NCI-H774 (cell line): ENCODE measurements at places on chromosomes 4 and X.

DNA sequence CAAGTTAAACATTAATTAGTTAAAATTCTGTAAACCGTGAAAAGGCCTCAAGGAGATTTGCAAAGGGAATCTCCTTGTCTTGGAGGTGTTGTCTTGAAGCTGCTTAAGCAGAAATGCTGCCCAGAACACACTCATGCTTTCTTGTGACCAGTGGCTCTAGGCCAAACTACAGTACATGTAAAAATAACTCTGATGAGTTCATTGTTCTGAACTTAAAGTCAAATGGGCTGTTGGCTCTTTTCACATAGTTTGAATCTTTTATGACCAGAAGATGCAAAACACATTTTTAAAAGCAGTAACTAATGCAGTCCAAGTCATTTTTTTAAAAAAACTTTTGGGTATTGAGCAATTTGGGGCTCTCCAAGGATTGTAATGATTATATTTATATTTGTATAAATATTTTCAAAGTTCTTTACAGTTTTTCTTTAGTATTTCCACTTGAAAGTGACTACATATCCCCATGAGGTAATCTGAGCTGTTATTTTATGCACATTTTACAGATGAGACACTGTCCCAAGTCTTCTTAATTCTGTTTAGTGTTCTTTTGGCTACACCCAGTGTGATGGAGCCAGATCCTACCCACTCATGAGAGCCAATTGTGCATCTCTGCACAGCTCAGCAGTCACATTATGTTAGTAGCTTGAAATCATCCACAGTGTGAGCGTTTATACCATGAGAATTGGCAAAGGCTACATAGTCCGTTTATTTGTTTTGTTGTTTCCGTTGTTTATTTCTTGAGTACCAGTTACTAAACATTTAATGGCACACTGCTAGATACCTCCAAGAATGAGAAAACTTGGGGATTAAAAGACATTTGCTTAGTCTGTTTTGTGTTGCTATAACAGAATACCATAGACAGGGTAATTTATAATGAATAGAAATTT lies 112.8 kb upstream of the ATXN3L start:
- DNase-seq, result no peak

- no peak for DNase-seq
Measured at GRCh38 chr4:110629214-110629754, 6.4 kb upstream of the PITX2 start.

- no peak for DNase-seq
Measured at GRCh38 chr4:69861756-69862155, 1.8 kb upstream of the SULT1E1 start.

GRCh38 chrX:48894891-48895290 lies 2.7 kb downstream of the TIMM17B start:
- no peak for DNase-seq

- no peak for DNase-seq
Measured at GRCh38 chr4:38562751-38563198, 101.2 kb upstream of the KLF3 start.

- peak; percentile 29 for DNase-seq
Measured at GRCh38 chrX:13223868-13224567, 95.8 kb downstream of the ATXN3L start.

DNA sequence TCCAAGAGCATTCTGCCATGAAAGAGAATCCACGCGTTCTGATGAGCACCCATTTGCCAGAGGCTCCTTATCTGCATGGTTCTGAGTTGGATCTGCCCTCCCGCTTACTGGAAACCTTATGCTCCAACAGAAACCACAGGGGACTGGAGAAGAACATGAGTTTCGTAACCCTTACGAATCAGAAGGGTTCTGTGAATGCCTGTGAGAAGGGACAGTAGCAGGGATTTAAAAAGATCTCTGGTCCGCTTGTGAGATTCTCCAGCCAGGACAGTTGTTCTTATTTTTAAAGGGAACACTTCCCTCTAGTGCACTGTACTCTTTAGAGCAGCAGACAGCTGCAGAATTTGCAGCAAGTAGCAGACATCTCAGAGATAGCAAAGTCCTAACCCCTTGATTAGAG lies 22.5 kb upstream of the CENPU start:
- no peak for DNase-seq

DNA sequence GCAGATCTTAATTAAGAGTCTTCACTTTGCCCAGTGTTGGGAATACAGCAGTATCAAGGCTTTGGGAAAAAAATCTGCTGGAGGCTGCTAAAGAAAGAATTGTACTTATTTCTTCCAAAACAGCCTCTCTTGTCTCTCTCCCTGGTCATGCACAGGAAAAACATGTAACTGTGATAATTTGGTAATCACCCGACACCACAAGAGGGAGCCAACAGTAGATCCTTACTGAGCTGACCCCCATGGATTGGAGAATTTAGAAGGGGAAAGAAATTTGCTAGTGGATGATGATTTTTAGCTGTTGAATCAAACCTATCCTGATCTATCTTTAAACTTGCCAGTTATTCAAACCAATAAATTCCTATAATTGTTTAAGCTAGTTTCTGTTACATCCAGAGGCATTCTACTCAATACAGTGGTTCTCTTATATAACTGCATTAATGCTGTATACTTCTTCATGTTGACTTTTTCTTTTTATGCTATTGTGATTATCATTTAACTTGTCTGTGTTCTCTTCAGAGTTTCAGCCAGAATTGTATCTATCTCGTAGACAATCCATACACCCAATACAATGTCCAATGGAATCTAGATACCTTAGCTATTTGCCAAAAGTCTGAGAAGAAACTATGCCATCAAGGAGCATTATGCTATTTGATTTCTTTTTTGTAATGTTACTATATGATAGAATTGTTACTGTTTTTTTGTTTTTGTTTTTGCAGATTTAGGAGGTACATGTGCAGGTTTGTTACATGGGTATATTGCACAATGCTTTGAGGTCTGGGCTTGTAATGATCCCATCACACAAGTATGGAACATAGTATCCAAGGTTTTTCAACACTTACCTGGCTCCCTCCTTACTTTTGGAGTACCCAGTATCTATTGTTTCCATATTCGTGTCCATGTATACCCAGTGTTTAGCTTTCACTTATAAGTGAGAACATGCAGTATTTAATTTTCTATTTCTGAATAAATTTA lies 31.3 kb upstream of the ARHGEF38 start:
- DNase-seq, result no peak

- DNase-seq, result no peak
Measured at GRCh38 chr4:93396272-93396671, 432.3 kb upstream of the ATOH1 start.

- DNase-seq, result no peak
Measured at GRCh38 chr4:89469516-89469915, 161.9 kb upstream of the GPRIN3 start.
